Natural killer cell (primary cell): ENCODE measurements at places on chromosomes 6 and 20. TPM values are rescaled to one million over a fixed set of nuclear protein-coding genes. Genes with fewer than 3 reads are reported as not detected.

- no peak for DNase-seq
- no peaks in the 10 kb centered on the region for H3K36me3 ChIP-seq
- H3K27ac ChIP-seq: no peak overlapping the region
- no peaks in the 10 kb centered on the region for H3K27me3 ChIP-seq
- no peak overlapping the region for H3K4me3 ChIP-seq
Measured at GRCh38 chr20:19571996-19572395, 186.1 kb upstream of the RIN2 start.

DNA sequence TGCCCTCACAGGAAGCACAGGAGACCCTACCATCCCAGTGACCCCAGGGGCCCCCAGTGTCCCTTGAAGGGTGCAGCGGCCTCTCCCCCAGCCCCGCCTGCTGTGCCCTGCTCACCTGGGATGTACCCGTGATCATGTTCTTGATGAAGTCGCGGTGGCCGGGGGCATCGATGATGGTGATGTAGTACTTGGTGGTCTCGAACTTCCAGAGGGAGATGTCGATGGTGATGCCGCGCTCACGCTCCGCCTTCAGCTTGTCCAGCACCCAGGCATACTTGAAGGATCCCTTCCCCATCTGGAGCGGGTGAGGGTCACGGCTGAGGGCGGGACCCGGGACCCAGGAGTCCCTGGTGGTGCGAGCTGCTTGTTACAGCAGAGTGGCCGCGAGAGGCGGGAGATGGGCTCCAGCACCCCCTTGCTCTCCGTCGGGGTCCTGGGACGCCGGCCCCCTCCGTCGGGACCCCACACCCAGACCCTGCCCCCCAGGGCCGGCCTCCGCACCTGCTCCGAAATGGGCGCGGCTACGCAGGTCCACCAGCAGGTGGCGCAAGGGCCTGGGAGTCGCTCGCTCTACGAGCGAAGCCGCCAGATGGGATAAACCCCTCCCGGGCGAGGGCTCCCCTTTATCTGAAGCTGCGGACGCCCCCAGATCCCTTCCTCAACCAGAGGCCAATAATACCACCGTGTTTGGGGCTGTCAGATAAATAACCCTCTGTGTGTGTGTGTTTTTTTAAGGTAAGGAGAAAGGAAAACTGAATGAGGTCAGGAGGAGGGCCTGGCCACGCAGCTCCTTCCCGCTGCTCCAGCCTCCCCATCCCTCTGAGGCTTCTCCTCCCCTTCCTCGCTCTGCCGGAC is 2.9 kb downstream of the EEF1A2 start:
- peaks cover 37% of the 10 kb centered on the region for H3K27me3 ChIP-seq
- no peaks in the 10 kb centered on the region for H3K36me3 ChIP-seq
- DNase-seq: peak; percentile 72
- H3K4me1 ChIP-seq: peaks cover 25% of the 10 kb centered on the region

GRCh38 chr20:46639587-46639986 is 11.7 kb downstream of the SLC13A3 start:
- no peak for DNase-seq
- H3K27ac ChIP-seq: no peak overlapping the region
- no peaks in the 10 kb centered on the region for H3K27me3 ChIP-seq
- no peaks in the 10 kb centered on the region for H3K36me3 ChIP-seq
- H3K4me1 ChIP-seq: no peaks in the 10 kb centered on the region

GRCh38 chr6:130050230-130050629 is 31.8 kb downstream of the L3MBTL3 start:
- H3K27me3 ChIP-seq: no peaks in the 10 kb centered on the region
- no peak for DNase-seq
- H3K36me3 ChIP-seq: peaks cover 44% of the 10 kb centered on the region
- no peak overlapping the region for H3K4me3 ChIP-seq
- no peaks in the 10 kb centered on the region for H3K4me1 ChIP-seq

DNA sequence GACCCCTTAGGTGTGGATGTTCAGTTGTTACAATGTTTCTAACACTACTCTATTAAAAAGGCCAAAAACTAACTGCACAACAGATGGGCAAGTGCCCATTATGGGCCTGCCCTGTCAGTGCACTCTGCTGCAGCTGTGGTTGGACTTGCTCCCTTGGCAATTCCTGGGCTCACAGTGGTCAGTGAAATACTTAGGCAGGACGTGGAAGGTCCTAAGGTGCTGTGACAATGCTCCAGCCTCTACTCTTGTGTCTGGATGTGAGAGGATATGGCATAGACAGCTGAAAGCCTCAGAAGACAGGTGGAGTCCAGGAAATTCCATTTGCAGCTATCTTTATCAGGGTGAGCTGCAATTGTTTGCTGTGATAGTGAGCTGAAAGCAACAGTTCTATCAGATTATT is 136.5 kb upstream of the OLIG3 start:
- no peak overlapping the region for H3K27ac ChIP-seq
- H3K4me1 ChIP-seq: no peaks in the 10 kb centered on the region
- no peaks in the 10 kb centered on the region for H3K36me3 ChIP-seq
- H3K27me3 ChIP-seq: peaks cover 3% of the 10 kb centered on the region
- no peak for DNase-seq

DNA sequence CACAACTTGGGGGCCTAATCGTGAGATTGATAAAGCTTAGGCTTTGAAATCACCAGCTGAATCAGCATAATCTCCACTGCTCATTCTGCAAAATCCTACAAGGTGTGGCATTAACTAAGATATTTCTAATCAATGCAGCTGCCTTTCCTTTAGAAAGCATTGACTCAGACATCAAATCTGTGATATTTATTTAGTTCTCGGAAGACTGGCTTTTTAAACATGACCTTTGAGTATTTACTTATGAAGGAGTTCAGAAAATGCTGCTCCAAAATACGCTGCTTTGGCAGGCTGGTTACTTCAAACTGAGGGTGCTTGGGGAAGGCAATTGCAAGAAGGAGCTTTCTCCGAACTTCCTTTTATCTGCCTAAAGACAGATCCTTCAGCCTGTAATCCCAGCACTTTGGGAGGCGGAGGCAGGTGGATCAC is 23.7 kb upstream of the FUCA2 start:
- no peak overlapping the region for H3K4me3 ChIP-seq
- DNase-seq: no peak
- no peaks in the 10 kb centered on the region for H3K36me3 ChIP-seq
- H3K4me1 ChIP-seq: peaks cover 24% of the 10 kb centered on the region
- H3K27ac ChIP-seq: no peak overlapping the region

GRCh38 chr6:101489456-101489855 is 95.9 kb downstream of the GRIK2 start:
- no peaks in the 10 kb centered on the region for H3K27me3 ChIP-seq
- H3K4me3 ChIP-seq: no peak overlapping the region
- DNase-seq: no peak

GRCh38 chr20:37397954-37398749 is 52.2 kb downstream of the SRC start:
- no peak overlapping the region for H3K27ac ChIP-seq
- no peak overlapping the region for H3K4me3 ChIP-seq
- no peak for DNase-seq
- no peaks in the 10 kb centered on the region for H3K36me3 ChIP-seq
- H3K4me1 ChIP-seq: peaks cover 13% of the 10 kb centered on the region

GRCh38 chr20:14561741-14562221 is 224.4 kb upstream of the FLRT3 start:
- DNase-seq: no peak
- no peak overlapping the region for H3K27ac ChIP-seq
- H3K27me3 ChIP-seq: no peaks in the 10 kb centered on the region
- H3K4me1 ChIP-seq: no peaks in the 10 kb centered on the region
- no peak overlapping the region for H3K4me3 ChIP-seq

DNA sequence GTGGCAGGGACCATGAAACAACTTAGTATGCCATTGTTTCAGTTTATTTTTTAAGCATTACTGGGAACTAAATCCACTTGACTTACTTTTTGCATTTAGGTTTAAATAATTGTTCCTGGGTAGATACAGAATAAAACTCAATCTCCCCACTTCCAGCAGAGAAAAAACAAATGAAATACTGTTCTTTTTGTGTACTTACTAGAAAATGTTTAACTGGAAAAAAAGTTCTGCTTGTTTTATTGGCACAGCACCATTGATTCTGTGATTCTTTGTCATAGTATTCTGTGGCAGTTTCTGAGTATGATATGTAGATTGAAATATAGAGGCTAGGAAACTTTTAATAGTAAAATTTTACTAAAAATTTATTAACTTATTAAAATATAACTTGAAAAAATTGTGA is 10.2 kb downstream of the ASXL1 start:
- H3K27me3 ChIP-seq: no peaks in the 10 kb centered on the region
- no peak for DNase-seq
- peaks cover 18% of the 10 kb centered on the region for H3K36me3 ChIP-seq
- H3K27ac ChIP-seq: no peak overlapping the region

DNA sequence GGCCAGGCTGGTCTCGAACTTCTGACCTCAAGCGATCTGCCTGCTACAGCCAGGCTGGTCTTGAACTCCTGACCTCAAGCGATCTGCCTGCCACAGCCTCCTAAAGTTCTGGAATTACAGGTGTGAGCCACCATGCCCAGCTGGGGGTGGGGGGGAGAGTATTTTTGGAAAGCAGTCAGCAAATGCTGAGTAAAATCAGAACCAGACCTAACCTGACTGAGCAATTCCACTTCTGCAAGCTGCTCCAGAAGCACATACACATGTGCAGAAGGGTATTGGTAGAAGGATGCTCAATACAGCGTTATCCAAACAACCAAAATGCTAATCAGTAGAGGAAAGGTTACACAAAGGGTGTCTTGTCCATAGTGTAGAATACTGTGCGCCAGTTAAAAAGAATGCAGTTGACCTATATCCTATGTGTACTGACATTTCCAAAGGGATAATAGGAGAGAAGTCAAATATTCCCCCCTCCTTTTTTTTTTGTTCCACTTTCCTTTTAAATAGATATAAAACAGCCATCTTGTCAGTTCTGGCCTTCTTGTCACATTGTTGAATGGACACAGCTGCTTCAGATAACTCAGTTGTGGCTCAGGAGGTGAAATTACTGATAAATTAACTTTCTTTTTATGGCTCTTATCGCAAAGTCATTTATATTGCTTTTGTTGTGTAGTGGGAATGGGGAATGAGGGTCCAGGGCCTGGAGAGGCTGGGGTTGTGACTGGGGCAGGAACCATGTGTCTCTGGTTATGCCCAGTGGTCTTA is 74.6 kb downstream of the DTD1 start:
- H3K4me1 ChIP-seq: no peaks in the 10 kb centered on the region
- no peak overlapping the region for H3K4me3 ChIP-seq
- no peaks in the 10 kb centered on the region for H3K36me3 ChIP-seq
- no peak for DNase-seq
- H3K27me3 ChIP-seq: no peaks in the 10 kb centered on the region
- H3K27ac ChIP-seq: no peak overlapping the region

DNA sequence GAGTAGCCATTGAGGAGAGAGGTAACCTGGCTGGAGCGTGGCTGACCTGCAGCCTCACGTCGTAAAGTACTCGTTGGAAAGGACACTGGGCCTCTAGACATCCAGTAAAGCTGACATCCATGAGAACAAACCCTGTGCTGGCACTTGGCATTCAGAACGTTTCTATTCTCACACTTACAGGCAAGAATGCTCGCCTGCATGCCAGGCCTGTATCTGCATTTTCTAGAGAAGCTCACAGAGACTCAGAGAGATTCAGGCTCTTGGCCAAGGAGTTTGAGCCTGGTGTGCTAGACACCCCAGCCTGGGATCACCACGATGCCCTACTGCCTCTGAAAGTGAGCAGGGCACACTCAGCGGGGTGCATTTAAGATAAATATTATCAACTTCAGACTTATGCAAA is 379.8 kb upstream of the CDH4 start:
- no peaks in the 10 kb centered on the region for H3K4me1 ChIP-seq
- H3K4me3 ChIP-seq: no peak overlapping the region
- H3K27me3 ChIP-seq: no peaks in the 10 kb centered on the region
- H3K27ac ChIP-seq: no peak overlapping the region
- no peaks in the 10 kb centered on the region for H3K36me3 ChIP-seq
- DNase-seq: no peak

GRCh38 chr6:7578516-7578915 is 11.5 kb upstream of the SNRNP48 start:
- H3K27me3 ChIP-seq: no peaks in the 10 kb centered on the region
- H3K36me3 ChIP-seq: no peaks in the 10 kb centered on the region
- no peak for DNase-seq

GRCh38 chr20:6855104-6855503 is 87.6 kb downstream of the BMP2 start:
- H3K4me1 ChIP-seq: no peaks in the 10 kb centered on the region
- H3K27ac ChIP-seq: no peak overlapping the region
- DNase-seq: no peak
- no peaks in the 10 kb centered on the region for H3K27me3 ChIP-seq
- H3K36me3 ChIP-seq: no peaks in the 10 kb centered on the region

CLDN20 gene
- not detected for total RNA-seq

PTPRK gene
- total RNA-seq: 1.2 TPM

GATA5 gene
- not detected for total RNA-seq

GNMT gene
- total RNA-seq: 2.6 TPM

NRN1 gene
- not detected for total RNA-seq
